ENCODE measurements at places on chromosomes 11 and 22.

- no peak for DNase-seq
- no peak overlapping the region for H3K4me3 ChIP-seq
- H3K36me3 ChIP-seq = no peaks in the 10 kb centered on the region
- H3K27ac ChIP-seq = no peak overlapping the region
- peaks cover 9% of the 10 kb centered on the region for H3K4me1 ChIP-seq
These were observed 130.6 kb upstream of the MTNR1B start for GRCh38 chr11:92838759-92839310.

GRCh38 chr11:121700968-121701367 is 248.2 kb upstream of the SORL1-AS1 start:
- no peaks in the 10 kb centered on the region for H3K27me3 ChIP-seq
- no peak for DNase-seq
- no peaks in the 10 kb centered on the region for H3K4me1 ChIP-seq
- H3K4me3 ChIP-seq = no peak overlapping the region
- no peak overlapping the region for H3K27ac ChIP-seq

DNA sequence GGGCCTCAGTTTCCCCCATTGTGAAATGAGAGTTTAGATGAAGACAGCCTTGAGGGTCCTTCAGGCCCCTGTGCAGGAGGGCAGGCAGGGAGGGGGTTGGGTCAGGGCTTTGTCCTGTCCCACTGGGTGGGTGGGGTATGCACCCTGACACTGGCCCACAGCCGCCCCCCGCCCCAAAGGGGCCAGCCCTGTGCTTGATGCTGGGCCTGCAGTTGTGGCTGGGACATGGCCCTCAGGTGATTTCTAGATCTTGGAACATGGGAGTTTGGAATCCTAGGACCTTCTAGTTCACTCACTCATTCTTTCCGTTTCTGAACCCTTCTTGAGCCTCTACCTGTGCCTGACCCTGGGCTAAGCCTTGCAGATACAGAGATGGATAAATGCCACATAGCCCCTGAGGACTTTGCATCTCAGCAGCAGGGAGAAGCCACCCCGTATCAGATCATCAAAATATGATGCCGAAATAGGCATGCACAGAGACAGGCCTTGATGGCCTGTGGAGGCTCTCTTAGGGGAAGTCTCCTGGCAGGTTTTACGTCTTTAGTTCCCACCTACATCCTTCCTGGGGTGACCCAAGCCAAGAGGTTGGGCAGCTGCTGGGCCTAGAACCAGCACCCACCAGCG is 76.0 kb downstream of the FBLN1 start:
- no peaks in the 10 kb centered on the region for H3K27me3 ChIP-seq
- no peak for DNase-seq

DNA sequence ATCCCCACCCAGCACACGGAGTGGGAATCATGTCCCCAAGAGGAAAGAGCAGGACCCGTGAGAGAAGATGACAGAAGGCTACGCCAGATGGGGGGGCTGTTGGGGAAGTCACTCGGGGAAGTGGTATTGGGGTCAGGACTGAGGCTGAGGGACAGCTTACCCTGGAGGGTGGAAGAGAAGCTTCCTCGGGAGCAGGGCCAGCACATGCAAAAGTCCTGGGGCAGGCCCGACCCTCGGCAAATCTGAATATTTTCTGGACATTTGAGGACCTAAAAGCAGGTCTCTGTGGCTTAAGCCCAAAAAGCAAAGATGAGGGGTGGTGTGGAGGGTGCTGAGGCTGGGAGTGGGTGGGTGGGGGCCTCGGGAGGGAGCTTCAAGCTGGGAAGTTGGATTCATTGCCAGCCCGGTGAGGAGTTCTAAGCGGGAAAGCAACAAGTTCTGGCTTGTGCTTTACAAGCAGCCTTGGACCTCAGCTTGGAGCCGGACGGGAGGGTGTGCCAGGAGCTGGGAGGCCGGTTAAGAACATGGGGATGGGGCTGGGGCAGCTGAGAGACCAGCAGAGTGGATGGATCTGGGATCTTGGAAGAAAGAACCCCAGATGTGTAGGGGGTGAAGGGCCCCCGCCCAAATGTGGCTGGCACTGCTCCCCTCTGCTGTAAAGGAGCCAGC is 34.9 kb downstream of the GRAMD4 start:
- no peak overlapping the region for H3K27ac ChIP-seq
- no peak overlapping the region for H3K4me3 ChIP-seq
- peaks cover 14% of the 10 kb centered on the region for H3K4me1 ChIP-seq
- no peaks in the 10 kb centered on the region for H3K36me3 ChIP-seq

- no peaks in the 10 kb centered on the region for H3K27me3 ChIP-seq
- H3K4me1 ChIP-seq = peaks cover 15% of the 10 kb centered on the region
- H3K27ac ChIP-seq = no peak overlapping the region
These were observed 1.5 kb upstream of the TOLLIP start for GRCh38 chr11:1310772-1311468.

- no peaks in the 10 kb centered on the region for H3K36me3 ChIP-seq
- no peak overlapping the region for H3K27ac ChIP-seq
- DNase-seq = no peak
- no peaks in the 10 kb centered on the region for H3K4me1 ChIP-seq
- H3K4me3 ChIP-seq = no peak overlapping the region
- no peaks in the 10 kb centered on the region for H3K27me3 ChIP-seq
These were observed 4.3 kb downstream of the PRAME start for GRCh38 chr22:22554587-22555284.

- no peaks in the 10 kb centered on the region for H3K36me3 ChIP-seq
- no peaks in the 10 kb centered on the region for H3K27me3 ChIP-seq
- DNase-seq = no peak
- no peak overlapping the region for H3K4me3 ChIP-seq
- H3K4me1 ChIP-seq = no peaks in the 10 kb centered on the region
- no peak overlapping the region for H3K27ac ChIP-seq
These were observed 17.6 kb upstream of the RIC3 start for GRCh38 chr11:8186429-8186828.

DNA sequence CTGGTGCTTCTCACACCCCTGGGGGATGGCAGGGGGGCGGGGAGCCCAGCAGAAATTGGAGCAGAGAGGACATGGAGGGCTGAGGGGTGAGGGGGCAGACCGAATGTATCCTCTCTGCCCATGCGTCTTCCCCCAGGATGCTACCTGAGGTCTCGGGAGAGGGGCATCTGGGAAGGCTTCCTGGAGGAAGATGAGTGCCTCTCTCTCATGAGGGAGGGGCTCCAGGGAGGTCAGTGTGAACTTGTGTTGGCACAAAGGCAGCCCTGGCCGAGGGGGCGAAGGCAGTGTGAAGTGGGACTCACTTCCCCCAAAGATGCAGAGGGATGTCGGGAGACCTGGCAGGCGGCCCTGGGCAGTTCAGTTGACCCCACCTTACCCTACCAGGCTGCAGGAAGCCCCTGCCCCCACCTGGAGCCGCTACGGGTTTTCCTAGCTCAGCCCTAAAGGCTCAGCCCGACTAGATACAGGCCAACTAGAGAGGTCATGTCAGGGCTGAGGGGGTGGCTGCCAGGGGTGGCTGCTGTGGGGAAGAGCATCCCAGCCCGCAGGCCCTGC is 10.4 kb downstream of the ASCL2 start:
- DNase-seq = peak; percentile 61
- no peaks in the 10 kb centered on the region for H3K27me3 ChIP-seq
- no peak overlapping the region for H3K27ac ChIP-seq
- H3K36me3 ChIP-seq = no peaks in the 10 kb centered on the region

- no peak overlapping the region for H3K27ac ChIP-seq
- no peaks in the 10 kb centered on the region for H3K27me3 ChIP-seq
- H3K36me3 ChIP-seq = no peaks in the 10 kb centered on the region
These were observed 78.5 kb upstream of the NCAM1 start for GRCh38 chr11:112882494-112883381.

- DNase-seq = no peak
- H3K4me1 ChIP-seq = peaks cover 5% of the 10 kb centered on the region
- H3K4me3 ChIP-seq = no peak overlapping the region
- H3K36me3 ChIP-seq = no peaks in the 10 kb centered on the region
- no peaks in the 10 kb centered on the region for H3K27me3 ChIP-seq
These were observed 20.7 kb upstream of the MMP7 start for GRCh38 chr11:102551169-102551781.

- H3K27ac ChIP-seq = no peak overlapping the region
- H3K4me3 ChIP-seq = no peak overlapping the region
- no peak for DNase-seq
- H3K36me3 ChIP-seq = no peaks in the 10 kb centered on the region
- no peaks in the 10 kb centered on the region for H3K27me3 ChIP-seq
These were observed 54.6 kb downstream of the PRCP start for GRCh38 chr11:82845356-82846353.

- peak overlapping the region; percentile 91 for H3K4me3 ChIP-seq
- H3K4me1 ChIP-seq = peaks cover 52% of the 10 kb centered on the region
- H3K36me3 ChIP-seq = peaks cover 37% of the 10 kb centered on the region
- no peak for DNase-seq
These were observed 707 bp upstream of the FTH1 start for GRCh38 chr11:61967924-61968757.

DNA sequence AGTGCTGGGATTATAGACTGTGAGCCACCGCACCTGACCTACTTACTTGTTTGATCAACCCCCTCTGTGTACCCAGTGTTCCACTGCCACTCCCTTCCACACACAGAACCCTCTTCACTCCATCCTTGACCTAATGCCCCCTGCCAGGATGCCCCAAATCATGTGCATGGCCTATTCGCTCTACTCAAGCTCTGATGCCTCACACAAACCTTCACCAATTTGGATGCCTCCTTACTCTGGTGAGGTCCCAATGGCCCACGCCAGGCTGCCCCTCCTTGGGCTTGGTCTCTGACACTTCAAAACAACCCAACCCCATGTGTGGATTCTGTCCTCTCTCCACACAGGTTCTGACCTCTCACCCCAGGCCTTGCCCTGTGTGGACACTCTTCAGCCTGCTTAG is 9.4 kb upstream of the PSMC3 start:
- no peaks in the 10 kb centered on the region for H3K27me3 ChIP-seq
- H3K36me3 ChIP-seq = no peaks in the 10 kb centered on the region
- no peak overlapping the region for H3K4me3 ChIP-seq

DNA sequence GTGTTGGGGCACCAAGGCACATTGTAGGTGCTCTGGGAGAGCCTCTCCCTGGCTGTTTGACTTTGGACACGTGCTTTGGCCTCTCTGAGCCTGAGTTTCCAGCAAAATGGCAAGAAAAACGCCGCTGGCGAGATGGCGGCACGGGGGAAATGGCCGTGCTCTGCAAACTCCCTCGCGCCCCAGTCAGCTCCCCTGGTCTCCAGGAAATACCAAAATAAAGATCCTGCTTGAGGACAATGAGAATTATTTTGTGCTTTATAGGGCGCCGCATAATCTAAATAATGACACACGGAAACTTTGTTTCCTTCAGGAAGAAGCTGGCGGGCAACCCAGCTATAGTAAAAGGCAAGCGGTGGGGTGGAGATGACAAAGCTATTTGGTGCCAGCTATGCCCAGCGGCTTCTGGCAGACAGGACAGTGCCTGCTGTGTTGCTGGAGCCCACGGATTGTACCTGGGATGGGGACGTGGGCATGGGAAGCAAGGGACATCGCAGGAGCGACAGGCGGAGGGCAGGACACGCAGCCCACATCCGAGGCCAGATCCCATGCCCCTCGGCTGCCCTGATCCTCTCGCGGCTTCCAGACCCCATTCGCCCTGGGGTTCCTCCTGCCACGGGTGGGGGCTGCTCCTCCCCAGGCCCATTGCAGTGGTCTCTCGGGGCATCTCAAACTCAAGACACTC is 26.3 kb upstream of the RFPL3 start:
- no peaks in the 10 kb centered on the region for H3K4me1 ChIP-seq
- no peaks in the 10 kb centered on the region for H3K27me3 ChIP-seq
- H3K4me3 ChIP-seq = no peak overlapping the region
- no peak for DNase-seq
- H3K36me3 ChIP-seq = 0 out of 2 replicates have a peak, but pooled peaks cover 6% of the 10 kb centered on the region

DNA sequence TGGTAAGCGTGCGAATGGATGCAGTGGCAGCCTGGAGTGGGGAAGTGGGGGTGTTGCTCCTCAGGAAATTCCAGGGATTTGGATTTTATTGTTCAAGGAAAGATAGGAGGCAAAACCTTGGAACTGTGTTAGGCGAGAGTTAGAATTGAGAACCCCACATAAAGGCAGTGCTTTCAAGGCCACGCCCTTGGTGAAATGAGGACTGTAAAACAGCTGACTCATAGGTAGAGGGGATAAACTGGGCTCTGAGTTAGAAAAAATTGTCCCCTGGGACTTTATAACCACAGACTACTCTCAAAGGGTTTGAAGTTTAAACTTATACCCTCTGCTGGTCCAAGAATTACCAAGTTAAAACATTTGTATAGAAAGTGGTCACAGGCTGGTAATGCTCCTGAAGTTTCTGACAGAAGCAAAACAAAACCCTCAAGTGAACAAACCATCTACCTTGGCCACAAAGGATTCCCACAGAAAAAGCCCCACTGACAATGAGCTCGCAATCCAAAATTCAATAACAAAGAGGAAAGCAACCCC is 250.3 kb upstream of the TBCEL start:
- no peak for DNase-seq
- no peaks in the 10 kb centered on the region for H3K36me3 ChIP-seq
- no peak overlapping the region for H3K4me3 ChIP-seq
- no peaks in the 10 kb centered on the region for H3K4me1 ChIP-seq
- no peaks in the 10 kb centered on the region for H3K27me3 ChIP-seq

- H3K36me3 ChIP-seq = no peaks in the 10 kb centered on the region
- H3K4me1 ChIP-seq = peaks cover 7% of the 10 kb centered on the region
- no peak overlapping the region for H3K4me3 ChIP-seq
- H3K27ac ChIP-seq = no peak overlapping the region
- no peak for DNase-seq
- no peaks in the 10 kb centered on the region for H3K27me3 ChIP-seq
These were observed 11.6 kb upstream of the ALKBH3 start for GRCh38 chr11:43868852-43869567.

DNA sequence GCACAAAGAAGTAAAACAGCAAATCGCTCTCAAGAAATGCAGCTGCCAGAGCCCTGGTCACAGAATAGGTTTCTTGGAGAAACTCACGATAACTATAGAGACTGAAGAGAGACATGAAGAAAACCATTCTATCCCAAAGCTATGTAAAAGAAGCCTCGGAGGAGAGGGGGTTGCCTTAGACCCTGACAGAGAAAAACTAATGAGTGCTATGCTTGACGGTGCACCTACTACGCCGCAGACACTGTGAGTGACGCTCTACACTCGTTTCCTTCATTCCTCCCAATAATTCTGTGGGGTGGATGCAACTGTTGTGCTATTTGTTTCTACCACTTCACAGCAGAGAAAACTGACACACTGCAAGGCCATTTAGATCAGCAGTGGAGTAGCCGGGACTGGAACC is 121.8 kb downstream of the ETS1 start:
- H3K4me3 ChIP-seq = no peak overlapping the region
- H3K27me3 ChIP-seq = no peaks in the 10 kb centered on the region
- DNase-seq = no peak
- H3K36me3 ChIP-seq = peaks cover 91% of the 10 kb centered on the region

DNA sequence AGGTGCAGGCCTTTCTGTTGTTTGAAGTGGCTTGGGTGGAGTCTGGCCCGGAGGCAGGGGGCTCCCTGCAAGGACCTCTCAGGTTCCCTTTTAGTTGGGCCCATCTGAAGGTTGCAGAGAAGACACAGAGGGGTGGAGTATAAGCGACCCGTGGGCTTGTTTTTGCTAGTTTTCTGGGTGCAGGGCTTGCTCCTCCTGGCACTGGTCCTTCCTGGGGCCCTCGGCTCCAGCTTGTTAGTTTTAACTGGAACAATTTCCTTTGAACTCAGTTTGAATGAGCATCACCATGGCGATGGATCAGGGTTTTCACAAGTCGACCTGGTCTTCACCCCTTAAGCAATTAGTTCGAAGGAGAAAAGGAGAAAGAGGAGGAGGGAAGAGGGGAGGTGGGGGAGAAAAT is 28.5 kb upstream of the OAF start:
- H3K36me3 ChIP-seq = no peaks in the 10 kb centered on the region
- no peak for DNase-seq
- no peak overlapping the region for H3K4me3 ChIP-seq
- no peaks in the 10 kb centered on the region for H3K27me3 ChIP-seq
- peaks cover 5% of the 10 kb centered on the region for H3K4me1 ChIP-seq
